ENCODE measurements at places on chromosomes 2 and 18. TPM values are rescaled to one million over a fixed set of nuclear protein-coding genes. Genes with fewer than 3 reads are reported as not detected.

DNA sequence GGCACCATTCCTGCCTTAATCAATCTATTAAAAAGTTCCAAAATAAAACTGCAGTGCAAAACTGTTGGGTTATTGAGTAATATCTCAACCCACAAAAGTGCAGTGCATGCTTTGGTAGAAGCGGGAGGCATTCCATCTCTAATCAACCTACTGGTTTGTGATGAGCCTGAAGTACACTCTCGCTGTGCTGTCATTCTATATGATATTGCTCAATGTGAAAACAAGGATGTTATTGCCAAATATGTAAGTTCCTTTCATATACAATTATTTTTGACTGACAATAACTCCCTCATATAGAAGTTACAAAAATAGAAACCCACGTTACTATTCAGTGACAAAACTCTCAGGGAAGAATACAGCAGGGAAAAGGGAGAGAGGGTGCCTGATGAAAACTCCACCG is 43.0 kb downstream of the OSGEPL1 start:
- no peak for DNase-seq

GRCh38 chr18:79933765-79934164 is 17.7 kb downstream of the SLC66A2 start:
- no peak for DNase-seq

GRCh38 chr2:12652723-12653122 is 64.0 kb upstream of the TRIB2 start:
- peak; percentile 58 for DNase-seq

DNA sequence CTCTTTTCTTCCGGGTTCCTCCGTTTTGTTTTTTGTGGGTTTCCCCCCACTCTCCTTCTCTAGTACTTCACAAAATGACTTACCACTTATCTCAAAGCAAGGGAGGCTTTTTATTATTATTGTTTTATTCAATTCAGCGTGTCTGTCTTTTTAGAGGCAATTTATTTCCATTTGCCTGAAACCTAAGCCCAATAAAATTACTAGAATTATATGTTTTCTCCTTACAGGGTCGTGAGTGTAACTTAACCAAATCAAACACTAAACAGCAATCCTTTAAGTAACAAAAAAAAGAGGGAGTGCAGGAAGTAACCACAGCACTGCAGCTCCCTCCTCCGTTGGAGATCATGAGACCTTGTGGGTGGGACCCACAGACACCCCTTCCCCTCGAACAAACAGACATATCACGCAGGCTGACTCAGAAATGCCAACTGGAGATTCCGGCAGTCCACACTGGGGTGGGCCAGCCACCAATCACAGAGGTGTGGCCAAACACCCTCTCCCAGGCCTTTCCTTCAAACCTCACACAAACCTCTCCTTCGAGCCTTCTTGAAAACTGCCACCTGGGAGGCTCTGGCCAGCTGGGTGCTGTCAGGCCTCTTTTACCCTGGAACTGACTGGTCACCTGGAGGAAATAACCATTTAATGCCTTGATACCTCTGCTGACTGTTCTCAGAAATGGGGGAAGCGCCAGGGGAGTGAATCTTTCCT is 207.1 kb upstream of the SMAD2 start:
- DNase-seq, result no peak

Gene LGALSL
- 13.2 TPM for total RNA-seq

Gene POU3F3
- total RNA-seq, result 0.59 TPM

Gene KCNE4
- total RNA-seq, result 2.2 TPM

DNA sequence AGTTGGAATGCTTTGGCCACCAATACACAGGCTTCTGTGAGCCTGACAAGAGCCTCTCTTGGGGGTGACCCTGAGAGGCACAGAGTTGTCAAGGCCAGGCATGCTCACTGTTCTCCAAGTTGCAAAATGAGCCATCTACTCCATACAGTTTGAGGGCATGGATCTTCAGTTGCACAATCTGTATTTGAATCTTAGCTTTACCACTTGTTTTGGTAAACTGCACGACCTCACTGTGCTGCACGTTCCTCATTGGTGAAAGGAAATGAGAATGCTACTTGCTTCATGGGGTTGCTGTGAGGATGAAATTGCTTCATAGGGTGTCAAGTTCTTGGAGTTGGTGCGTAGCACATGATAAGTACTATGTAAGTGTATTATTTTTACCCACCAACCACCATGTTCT is 12.0 kb upstream of the HAAO start:
- DNase-seq, result no peak

Gene DPP4
- 0.61 TPM for total RNA-seq

DNA sequence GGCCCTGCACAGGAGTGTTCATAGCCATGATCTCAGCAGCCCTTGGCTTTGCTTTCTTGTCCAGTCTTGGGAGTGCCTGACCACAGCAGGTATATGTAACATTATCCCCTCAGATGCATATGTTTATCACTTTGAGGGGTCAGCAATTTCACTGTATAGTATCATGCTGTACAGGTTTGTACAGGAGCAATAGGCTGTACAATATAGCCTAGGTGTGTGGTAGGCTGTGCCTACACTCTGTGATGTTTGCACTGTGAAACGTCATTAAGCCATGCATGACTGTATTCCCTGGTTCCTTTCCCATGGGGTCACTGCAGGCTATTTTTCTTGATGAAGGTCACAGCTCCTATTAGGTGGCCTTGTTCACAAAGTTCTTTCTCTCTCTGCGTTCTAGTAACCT is 4.7 kb upstream of the IL36G start:
- no peak for DNase-seq

Gene MYO5B
- total RNA-seq, result 1.4 TPM

Gene STEAP3
- total RNA-seq, result 7.2 TPM

DNA sequence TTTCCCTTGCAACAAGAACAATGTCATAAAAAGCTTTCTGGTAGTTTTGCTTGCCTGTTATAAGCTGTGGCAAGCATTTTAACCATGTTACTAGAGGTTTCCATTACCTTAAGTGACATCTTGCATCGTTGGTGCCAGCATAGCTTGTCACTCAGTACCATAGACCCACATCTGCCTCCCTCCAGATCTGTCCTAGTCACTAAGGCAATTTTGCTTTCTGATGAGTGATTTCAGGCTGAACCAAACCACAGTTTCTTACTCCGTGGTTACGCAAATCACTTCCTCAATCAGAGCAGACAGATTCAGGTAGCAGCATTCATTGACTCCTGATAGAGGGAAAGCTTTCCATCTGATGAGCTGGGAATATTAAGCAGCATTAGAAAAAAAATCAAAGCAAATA is 1057.5 kb upstream of the FAM98A start:
- DNase-seq, result no peak

DNA sequence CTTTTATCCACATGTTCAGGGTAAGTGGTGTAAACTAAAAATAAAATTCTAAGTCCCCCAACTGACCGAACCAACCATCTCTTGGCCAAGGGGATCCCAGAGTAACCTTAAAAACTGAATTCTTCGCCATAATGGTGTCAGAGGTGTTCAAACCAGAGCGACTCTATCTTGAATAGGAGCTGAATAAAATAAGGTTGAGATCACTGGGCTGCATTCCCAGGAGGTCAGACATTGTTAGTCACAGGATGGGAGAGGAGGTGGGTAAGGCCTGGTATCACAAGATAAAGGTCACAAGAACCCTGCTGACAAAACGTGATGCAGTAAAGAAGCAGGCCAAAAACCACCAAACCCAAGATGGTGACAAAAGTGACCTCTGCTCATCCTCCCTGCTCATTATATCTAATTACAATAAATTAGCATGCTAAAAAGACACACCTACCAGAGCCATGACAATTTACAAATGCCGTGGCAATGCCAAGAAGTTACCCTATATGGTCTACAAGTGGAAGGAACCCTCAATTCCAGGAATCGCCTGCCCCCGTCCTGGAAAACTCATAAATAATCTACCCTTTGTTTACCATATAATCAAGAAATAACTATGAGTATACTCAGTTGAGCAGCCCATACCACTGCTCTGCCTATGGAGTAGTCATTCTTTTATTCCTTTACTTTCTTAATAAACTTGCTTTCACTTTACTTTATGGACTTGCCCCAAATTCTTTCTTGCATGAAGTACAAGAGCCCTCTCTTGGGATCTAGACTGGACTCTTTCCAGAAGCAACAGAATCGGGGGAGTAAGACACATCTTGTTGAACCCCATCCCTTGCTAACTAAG is 302.4 kb downstream of the STK39 start:
- no peak for DNase-seq

DNA sequence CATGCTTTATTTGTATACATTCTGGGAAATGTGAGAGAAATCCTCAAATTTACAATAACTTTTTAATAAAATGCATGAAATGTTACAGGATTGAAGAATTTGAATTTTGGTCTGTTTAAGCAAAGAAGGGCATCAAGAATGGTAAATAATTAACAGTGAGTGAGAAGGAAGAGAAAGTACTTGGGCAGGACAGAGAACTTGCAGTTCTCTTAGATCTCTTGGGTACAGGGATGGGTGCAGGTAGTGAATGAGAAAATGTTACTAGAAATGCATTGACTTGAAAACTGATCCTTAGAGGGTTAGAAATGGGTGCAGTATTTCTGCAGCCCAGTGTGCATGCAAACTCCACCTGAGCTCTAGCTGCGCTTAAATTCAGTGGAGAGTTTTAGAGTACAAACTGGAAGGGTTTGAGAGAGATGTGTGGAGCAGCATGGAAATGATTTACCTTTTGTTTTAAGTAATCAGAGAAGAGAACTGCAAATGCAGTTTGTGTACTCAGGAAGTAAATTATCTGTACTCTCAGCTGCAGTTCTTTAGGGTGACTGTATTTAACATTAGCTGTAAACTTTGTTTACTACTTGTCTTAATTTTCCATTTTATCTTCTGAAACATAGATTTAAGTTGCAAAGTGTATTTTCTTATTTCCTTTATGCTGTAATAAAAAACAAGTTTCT is 51.0 kb upstream of the RAB27B start:
- no peak for DNase-seq

GRCh38 chr2:19131871-19132270 is 226.6 kb downstream of the OSR1 start:
- no peak for DNase-seq

- no peak for DNase-seq
Measured at GRCh38 chr2:177972123-177972522, 100.5 kb downstream of the PDE11A start.

GRCh38 chr2:230778350-230779063 is 65.9 kb downstream of the CAB39 start:
- no peak for DNase-seq

DNA sequence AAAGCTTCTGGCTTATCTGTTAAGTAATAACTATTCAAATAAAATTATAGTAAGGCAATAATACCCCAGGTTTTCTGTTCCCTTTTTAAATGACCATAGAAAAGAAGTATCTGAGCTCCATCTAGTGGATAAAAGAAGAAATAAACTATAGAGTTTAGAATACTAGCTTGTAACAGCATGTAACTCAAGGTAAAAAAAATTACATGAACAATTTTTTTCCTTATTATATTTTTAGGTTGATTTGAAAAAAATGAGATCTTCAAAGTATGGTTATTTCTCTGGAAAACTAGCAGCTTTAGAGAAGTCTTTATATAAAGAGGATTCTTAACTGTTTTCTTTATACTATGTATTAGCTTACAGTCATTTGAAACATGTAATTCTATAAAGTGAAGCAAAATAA is 58.1 kb downstream of the NCKAP1 start:
- DNase-seq, result no peak

Gene ST3GAL5
- 10.7 TPM for total RNA-seq

- DNase-seq, result no peak
Measured at GRCh38 chr2:174614261-174614660, 16.7 kb upstream of the WIPF1 start.

DNA sequence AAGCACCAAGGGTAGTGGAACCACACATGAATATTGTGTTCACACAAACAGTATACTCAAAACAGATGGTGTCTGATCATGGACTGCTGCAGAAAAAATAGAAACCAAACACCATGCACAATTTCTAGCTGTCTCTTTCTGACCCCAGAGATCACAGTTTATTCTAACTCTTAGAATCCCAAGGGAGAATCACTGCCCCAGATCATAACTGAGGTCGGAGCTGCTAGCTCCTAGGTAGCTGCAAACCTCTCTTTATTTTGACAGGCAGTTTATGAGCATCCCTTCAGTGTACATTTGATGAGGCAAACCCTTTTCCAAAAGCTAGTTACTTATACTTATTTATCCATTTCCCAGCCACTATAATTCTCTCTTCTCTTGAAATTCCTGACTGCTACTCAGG is 439.1 kb upstream of the HNMT start:
- DNase-seq, result no peak
